Activated CD4-positive, alpha-beta T cell treated with anti-CD3 and anti-CD28 coated beads for 48 hours (primary cell): ENCODE measurements at places on chromosomes 6 and 20.

DNA sequence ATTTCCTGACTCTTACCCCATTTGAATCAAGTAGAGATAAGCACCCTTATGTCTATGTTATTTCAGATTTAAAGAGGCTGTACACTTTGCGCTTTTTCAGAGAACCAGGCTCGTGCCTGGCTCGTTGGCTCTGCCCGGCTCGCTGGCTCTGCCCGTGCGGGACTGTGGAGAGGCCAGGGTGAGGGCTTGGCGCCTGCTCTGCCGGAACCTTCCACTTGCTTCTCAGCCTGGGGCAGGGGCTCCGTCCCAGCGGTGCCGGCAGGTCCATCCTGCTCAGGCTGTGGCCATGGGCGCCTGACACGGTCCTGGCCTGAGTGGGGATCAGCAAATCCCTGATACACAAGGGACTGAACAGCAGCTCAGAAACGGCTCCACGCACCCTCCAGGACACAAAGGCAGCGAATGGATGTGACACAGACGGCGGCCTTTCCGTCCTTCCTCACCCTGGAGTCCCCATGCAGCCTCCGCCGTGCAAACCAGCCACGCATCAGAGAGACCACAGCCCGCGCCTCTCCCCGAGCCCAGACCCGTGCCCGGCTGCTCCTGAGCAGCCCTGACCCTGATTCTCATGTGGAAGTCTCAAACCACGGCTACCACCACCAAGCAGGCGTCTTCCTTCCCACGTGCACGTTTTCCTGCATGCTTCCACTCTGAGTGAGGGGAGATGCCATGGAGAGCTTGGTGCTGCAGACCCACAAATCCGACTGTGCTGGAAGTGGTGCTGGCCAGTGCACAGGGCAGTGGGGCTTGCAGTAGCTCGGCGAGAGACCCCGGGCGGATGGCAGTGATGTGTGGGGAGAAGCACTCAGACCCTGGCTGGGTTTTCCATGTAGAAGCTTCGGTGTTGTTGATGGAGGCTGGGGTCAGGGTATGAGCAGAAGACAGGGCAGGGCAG is 233.9 kb downstream of the ERMARD start:
- DNase-seq = no peak

DNA sequence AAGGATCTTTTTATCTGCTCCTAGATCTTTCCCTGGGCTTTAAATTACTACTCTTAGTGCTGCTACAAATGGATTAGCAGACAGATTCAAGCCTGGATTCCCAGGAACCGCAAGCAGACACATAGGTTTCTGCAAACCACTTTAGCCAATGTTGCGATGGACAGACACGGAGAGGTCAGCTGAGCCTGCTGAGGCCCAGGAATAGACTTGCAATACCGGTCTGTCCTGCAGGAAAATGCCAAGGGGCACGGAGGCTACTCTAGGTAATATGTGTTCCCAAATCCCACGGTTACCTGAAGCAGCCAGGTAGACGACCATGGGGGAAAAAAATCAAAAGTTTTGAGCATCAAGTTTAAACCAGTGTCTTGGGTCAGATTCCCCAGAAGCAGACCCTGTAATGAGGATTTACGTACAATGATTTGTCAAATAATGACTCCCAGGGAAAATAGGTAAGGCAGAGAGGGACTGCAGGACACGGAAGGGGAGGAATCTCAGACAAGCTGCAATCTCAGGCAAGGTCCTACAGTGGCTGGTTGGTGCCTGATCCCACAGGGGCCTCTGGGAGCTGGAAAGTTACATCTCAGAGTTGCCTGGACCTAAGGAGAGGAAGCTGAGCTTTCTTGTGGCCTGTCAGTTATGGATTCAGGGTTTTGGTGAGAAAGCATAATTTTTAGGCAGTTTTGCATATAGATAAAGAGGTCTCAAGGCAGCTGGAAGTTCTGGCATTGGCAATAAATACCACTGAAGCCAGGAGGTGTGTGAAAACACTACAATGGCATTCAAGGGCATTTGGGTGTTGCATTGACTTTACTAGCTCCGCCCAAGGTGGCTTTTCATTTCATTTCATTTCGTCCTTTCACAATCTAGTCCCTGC is 12.5 kb downstream of the OTOR start:
- no peak for DNase-seq

DNA sequence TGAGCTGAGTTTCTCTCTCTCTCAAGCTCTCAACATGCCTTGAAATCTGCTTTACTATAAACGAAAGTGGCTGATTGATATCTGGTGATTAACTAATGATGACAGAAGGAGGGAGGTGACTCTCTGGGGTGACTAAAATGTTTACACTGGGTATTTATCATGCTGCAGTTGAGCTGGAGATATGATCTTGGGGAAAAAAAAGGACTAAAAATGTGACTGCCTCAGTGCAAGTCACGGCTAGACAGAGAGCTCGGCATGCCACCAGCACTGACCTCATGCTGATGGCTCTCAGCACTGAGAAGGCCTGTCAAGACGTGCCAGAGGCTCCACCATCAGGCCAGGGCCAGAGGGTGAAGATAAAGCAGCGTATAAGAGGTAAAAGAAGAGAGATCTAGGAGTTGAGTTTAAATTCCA is 103.1 kb upstream of the SPACA1 start:
- DNase-seq = no peak

DNA sequence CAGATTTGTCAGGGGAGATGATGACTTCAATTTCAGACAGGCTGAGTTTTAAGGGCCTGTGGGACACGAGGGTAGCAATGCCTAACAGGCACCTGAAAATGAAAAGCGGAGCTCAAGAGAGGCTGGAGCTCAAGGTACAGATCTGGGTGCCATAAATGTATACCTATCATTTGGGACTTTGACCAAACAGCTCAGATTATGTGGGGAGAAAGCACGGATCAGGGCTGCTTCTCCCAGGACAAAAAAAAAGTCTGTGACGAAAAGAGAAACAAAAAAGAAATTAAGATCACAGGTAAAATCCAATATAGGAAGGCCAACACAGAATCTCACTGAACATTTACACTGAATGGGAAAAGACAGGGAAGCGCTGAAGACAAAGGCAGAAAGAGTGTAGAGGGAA is 1.9 kb downstream of the PRELID3B start:
- DNase-seq = no peak

DNA sequence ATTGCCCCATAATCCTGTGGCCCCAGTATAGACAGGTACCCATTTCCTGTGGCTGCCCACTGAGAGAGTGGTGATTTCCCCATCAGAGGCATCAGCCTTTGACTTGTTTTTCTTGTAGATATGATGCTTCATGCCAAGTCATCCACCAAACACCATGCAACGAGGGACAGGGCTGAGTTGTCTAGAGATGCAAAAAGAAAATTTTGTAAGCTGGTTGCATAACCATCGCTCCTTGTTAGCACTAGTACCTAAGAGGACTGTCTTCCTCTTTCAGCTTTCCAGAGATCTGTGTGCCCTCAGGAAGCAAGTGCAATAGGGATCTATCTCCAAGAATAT is 166.8 kb downstream of the BCAS1 start:
- DNase-seq = no peak

DNA sequence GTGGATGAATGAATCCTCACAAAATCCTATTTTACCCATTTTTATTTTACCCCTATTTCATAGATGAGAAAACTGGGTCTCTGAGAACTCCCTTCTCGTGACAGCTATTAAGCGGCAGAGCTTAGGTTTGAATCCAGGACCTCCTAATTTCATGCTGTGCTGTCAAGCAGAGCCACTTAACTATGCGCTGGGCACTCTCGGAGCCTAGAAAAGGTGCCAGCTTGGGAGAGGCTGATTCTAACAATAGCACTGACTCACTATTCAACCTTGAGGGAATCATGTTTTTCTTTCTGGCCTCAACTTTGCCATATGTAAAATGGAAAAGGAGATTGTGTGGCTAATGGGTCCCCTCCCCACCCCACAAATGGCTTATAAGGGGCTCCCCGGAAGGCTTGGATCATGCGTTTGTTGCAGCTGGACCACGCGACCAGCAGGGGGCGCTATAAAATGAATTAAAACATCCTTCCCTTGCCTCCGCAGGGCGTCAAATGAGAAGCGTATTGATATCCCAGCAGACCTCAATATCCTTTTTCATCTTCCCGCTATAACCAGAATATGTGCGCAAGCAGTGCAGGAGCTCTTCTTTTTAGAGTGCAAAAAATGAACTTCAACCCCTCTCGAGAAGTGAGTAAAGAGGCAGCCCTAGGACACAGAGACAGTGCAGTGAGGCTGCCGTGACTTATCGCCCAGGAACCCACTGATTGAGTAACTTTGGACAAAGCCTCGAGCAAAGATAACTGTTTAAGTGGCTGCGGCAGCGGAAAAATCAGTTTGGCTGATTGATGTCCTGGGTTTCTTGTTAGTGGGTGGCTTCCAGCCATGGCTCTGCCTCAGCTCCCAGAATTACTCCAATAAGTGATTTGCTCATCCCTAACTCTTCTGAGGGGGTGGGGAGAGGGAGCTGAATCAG is 12.8 kb upstream of the PDYN start:
- DNase-seq = peak; percentile 53

DNA sequence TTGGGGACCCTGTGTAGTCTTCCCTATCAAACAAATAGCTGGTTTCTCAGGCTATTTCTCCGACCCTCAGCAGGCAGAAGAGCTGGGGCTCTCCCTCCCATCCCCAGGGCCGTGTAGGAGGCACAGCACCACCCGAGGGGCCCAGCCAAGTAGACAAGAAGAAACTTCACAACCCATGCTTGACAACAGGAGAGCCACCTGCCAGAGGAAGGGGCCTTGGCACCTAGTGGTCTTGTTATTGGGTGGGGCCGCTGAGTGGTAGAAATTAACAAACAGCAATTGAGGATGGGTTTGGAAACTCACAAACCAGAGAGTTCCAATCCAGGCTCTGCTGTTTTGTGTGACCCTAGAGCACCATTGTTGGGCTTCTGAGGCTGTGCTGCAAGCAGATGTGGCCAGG is 108.5 kb upstream of the CHD6 start:
- DNase-seq = no peak

GRCh38 chr6:104459543-104459942 is 400.2 kb downstream of the HACE1 start:
- DNase-seq = no peak

DNA sequence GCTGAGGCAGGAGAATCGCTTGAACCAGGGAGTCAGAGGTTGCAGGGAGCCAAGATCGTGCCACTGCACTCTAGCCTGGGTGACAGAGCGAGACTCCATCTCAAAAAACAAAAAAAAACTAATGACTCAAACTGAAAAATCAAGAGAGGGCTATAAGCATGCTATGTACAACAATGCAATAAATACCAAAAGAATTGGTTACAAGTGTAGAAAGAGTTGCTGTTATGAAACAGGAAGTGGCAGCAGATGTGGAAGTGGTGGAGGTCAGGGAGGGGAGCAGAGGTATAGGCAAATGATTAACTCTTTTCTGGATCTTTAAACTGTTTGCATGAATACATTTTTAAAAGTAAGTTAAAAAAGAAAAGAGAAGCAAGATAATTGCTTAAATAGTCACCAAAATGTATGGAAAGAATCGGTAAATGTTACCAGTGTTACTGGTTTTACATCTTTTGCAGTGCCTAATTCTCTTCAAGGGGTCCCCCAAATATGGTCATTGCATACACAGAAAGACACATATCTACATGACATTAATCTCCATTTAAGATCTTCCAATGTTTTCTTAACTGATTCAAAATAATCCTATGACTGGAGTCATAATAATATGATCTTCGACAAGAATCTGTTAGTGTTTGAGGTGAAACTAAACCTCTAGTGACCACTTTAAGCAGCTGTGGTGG is 15.0 kb downstream of the CALHM6 start:
- DNase-seq = no peak

- no peak for DNase-seq
These were observed 308.3 kb upstream of the PREP start for GRCh38 chr6:105711216-105711615.

GRCh38 chr20:44911264-44911921 is 1.5 kb downstream of the PABPC1L start:
- peak; percentile 67 for DNase-seq

- DNase-seq = no peak
These were observed 669.5 kb upstream of the EPHA7 start for GRCh38 chr6:94088870-94089269.

DNA sequence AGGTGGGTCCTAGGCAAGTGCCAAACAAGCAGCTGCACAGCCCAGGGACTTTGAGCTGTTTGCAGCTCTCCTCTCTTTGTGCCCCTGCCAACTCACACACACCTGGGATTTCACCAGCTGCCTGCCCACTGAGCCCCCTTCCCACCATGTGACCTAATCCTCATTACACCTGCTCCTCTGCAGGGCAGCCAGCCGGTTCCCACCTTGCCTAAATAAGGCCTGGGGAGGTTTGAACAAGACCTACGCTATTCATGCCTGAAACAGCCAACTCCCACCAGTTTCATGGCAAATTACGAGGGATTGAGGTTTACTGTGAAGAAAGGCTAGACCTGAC is 92.6 kb upstream of the SOX4 start:
- DNase-seq = no peak

DNA sequence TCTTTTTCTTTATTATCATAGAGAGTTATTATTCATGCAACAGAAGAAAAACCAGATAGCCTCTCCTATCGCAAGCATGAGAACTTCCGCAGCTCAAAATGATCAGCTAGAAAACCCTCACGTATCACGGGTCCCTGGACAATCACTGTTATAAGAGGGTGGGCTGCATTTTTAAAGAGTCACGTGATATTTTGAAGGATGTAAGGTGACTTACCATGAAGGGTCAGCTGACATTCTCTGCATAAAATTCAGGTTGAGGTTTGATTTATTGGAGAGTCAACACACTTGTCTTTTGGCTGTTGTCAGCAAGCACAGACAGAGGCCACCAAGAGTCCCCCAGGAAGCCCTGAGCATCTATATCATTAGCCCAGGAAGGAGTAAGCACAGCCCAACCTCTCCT is 39.5 kb downstream of the ID4 start:
- no peak for DNase-seq

DNA sequence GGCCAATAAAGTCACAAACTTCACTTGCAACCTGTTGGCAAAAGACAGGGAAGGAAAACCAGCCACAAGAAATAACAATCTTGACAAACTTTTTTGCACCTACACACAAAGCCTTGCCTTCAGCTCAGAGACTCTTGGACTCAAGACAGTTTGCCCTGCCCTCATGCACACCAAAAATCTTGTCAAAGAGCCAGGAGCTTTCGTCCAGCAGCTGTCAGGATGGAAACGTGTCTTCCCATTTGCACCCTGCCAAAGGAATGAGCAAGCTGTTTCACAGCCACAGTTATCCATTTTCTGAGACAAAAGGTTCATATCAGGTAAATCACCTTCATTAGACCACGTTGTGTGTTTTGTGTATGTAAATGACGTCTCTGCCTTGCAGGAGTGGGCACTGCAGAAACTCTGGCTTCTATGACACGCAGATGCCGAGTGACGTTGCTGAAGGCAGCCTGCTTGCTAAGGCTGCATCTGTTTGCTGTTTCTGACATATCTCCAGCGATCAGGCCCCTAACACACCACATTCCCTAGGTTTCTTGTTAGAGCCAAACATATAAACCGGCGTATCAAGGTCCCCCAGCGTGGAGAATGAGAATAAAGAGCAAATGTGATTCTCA is 193.4 kb downstream of the SYNDIG1 start:
- DNase-seq = no peak

- no peak for DNase-seq
These were observed 21.8 kb upstream of the AMD1 start for GRCh38 chr6:110852773-110853172.

GRCh38 chr6:167705211-167705750 is 121.4 kb upstream of the AFDN start:
- DNase-seq = no peak
